ENCODE measurements at places on chromosomes 11 and 22.

- DNase-seq, result no peak
Observed at GRCh38 chr11:87957961-87958360, 217.3 kb downstream of the RAB38 start.

DNA sequence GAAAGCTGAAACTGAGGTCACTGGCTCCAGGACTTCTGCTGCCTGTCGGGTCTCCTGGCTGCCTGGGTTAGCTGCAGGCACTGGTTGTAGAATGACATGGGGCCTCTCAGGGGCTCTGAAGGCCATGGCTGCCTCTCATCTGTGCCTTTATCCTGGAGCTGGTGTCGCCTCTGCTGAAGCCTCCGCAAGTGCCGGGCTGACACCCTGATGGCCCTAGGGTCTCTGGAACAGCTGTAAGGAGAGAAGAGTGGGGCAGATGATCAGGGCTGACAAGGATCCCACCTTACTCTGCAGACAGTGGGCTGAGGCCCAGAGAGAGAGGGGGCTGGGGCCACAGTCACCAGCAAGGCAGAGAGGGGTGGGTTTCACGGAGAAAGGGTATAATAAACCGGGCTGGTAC is 4.6 kb downstream of the PLA2G3 start:
- no peak for DNase-seq

GRCh38 chr11:94825481-94825880 is 57.3 kb downstream of the AMOTL1 start:
- no peak for DNase-seq

DNA sequence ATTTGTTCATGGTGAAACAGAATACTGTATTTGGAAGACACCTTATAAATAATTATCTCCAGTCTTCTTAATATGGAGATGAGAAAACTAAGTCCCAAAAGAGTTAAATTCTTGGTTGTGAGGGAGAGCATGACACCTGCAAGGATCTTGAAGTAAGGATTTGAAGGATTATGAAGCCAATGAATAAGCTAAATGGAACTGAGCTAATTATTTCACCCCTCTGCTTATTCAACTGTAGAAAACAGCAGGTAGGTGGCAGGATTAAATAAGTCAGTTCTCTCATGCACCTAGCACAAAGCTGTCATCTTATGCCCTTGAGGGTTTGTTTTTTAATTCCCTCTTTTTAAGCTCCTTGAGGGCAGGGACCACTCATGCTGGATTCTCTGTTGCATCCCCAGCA is 457.3 kb downstream of the ETS1 start:
- no peak for DNase-seq

DNA sequence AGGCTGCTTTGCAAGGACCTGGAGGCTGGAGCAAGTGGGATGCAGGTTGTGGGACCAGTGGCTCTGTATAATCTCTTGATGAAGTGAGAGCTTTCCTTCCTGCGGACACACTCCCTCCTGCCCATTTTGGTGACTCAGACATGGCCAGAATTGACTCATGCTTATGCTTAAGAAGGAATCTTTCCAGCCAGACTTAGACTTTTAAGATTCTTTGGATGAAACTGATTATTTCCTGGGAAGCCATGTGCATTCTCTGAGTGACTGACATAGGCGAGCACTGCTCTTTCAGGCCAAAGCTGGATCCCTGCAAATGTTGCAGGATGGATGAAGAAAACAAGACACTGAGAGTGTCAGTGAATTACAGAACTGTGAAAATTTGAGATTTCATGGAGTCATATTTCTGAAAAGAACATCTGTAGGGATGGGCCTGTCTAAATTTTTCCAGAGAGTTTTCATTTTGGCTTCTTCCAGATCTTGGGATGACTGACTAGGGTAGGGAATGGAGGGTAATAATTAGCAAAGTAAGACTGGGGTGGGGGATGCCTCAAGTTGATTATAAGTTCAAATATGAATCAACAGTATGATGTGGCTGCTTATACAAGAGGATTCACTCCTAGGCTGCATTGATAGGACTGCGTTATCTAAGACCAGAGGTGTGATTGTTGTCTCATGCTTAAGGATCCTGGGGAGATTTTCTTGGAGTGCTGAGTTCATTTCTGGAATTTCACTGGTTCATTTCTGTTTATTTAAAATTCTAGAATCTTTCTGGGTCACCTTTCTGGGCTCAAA is 195.8 kb downstream of the HIPK3 start:
- no peak for DNase-seq

DNA sequence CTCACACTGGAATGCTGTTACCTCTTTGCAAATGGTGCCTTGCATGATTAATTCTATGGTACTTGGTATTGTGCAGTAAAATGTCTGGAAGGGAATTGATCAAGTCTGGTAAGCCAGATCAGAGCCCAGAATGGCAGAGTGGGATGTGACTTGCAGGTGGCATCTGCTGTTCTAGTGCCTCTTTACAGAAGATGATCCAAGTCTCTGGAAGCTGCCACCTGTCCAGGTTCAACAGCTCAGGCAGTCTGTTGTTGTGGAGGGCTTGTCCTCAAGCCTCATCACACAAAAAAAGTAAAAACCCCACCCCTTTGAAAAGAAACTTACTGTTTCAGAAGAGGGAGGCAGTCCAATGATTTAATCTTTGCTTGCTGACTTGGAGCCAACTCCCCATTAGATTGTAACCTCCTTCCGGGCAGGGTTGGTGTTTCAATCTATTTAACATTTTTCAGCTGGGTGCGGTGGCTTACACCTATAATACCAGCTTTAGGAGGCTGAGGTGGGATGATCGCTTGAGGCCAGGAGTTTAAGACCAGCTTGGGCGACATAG is 17.1 kb downstream of the ZNRF3 start:
- DNase-seq, result no peak

DNA sequence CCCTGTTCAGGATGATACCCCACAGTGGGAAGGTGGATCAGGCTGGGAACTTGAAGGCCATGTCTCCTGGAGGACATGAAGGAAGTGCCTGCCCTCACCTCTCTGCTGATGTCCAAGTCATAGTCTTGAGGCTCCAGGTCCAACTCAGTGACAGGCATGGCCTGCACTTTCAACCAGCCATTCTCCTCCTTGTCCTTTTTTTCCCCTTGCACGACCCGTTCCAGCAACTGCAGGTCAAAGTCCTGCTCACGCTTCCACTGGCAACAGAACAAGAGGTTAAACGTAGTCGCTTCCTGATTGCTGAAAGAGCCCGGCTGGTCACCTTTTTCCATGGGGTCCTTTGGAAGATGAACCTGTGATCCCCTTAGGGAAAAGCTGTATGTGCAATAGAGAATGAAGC is 47.7 kb downstream of the C11orf58 start:
- DNase-seq, result no peak

DNA sequence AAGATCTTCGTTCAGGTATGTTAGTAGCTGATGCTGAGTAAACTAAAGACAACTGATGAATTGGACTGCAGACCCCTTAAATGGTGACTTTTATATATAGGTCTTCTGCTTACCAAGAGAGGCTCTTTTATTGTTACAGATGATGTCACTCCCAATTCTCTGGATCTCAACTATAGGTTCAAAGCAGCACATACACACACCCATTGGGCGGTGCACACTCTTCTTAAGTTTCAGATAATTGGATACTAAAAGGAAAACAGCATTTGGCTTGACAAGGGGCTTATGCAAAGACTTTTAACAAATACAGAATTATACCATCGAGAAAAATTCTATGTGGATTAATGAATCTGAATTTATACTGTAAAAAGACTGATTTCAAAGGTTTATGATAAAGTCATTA is at the start of gene PTH:
Gene PTH (minus strand): TSS at position 69 of the 400 bp plus-strand sequence. CDS start 3,142 bp downstream, outside the sequence.
- no peak for DNase-seq

DNA sequence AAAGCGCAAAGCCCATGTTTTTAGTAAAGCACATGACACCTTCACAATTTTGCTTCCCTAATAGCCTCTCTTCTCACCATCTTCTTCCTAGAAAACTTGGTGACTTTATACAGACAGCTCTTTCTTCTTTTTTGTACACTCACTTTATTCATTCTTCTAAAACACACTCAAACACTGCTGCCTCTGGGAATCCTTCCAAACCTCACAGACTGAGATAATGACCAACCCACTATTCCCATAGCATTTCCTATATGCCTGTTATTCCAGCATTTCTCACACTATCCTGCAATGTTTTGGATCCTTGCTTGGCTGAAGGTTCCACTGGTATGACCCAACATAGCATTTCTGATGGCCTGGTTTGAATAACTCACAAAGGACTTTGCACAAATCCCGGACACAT is 442.1 kb upstream of the CCDC90B start:
- DNase-seq, result no peak

DNA sequence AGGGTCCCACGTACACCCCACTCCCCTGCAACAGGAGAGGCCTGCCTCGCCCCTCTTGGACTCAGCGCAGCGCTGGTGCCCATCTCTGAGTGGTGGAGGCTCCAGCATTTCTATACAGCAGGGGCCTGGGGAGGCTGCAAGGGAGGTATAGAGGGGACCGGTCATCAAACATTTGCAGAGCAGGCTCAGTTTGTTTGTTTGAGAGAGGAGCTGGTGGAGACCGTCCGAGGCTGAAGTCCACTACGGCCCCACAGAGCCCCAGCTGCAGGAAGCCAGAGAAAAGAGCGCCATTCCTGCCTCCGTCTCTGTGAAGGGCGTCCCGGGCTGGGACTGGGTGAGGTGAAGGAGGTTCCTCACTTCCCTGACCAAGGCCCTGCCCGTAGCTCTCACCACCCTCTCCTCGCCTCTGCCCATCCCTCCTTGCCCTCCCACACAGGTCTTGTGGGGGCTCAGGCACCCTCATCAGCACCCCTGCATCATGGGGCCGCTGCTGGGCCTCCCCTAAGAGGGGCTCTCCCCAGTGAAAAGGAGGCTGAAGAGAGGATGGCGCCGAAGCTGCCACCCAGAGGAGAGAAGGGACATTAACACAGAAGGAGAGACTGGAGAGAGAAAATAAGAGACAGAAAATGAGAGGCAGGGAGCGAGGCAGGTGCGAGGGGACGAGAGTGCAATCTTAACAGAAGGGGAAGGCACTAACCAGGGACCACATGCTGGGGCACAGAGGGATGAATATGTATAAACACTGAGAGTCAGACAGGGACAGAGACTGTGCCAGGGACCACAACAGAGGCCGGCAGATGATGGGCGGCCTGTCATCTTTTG is 24.5 kb downstream of the RPUSD4 start:
- no peak for DNase-seq

DNA sequence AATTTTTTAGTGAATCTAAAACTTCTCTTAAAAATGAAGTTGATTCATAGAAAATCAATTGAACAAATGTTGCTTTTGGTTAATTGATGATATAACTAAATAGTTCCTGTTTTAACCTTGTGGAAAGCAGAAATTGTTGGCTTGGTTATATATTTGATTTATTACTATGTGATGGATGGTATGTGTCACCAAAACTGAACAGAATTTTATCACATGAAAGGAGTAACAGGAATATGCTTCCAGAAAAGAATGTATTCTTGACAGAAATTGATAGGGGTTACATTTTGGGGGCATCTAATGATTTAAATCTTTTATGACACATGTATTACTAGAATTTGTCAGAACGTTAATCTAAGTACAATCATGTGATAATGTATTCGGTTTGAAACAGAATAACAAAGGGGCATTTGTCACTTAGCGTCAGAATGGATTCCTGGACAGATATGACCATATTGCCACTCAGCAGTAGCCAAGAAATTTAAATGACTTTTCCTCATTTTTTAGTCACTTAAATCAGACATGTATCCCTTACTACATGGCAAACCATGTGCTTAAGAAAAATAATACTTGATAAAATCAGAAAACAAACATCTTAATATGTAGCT is 295.2 kb downstream of the GRM5 start:
- no peak for DNase-seq

DNA sequence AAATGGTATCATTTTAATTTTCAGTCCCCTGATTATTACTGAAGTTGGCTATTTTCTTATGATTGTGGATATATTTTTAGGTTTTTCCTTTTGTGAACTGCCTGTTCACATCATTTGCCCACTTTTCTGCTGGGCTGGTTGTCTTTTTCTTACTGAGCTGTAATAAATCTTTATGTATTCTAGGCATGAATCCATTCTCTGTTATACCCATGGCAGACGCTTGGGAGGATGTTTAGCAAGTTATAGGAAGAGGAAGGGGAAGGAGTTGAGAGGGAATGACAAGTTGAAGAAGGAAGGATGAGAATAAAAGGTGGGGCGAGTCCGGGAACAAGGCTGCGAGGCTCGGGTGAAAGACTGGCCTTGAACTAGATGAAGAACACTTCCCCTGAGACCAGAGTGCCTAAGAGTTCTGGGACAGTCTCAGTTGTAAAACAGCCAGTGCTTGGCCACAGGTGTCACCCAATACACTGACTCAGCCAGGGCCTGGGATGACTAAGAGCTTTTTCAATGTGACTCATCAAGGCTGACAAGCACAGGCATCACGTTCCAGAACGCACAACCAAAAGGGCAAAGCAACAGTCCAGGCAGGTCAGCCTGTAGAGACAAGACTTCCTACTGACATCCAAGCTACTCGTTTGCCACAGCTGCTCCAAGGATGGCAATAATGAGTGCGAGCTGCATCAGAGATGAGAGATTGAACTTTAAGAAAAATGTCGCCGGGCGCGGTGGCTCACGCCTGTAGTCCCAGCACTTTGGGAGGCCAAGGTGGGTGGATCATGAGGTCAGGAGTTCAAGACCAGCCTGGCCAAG is 35.2 kb downstream of the LRFN4 start:
- no peak for DNase-seq

DNA sequence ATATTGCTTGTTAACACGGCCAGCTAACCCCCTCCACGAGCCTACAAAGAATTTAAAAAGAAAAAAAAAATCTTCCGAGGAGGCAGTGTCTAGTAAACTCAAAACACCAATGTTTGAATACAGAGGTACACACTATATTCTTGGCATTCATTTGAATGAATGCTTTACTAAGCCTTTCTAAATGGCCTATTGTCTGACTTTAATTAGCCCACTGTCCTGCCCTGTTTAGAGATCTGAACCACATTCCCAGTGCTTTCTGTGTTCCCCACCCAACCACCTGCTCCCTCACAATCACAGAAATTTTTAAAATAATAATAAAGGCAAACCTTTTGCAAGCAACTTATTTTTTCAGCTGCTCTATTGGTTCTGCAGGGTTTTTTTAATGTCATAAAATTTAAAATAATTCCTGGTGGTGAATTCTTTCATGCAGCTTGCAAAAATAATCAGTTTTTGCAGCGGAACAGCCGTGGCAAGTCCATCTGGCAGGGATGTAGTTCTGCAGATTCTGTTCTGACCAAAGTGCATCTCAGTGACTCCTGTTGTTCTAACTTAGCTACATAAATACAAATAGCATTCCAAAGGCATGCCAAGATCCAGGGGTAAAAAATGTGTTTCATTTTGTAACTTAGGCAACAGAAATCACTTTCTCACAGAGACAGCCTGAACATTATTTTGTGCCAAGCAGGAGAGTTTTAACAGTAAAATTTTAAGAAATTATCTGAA is 23.8 kb downstream of the POU2AF2 start:
- no peak for DNase-seq

GRCh38 chr11:112650527-112650926 is 310.7 kb upstream of the NCAM1 start:
- DNase-seq, result no peak

DNA sequence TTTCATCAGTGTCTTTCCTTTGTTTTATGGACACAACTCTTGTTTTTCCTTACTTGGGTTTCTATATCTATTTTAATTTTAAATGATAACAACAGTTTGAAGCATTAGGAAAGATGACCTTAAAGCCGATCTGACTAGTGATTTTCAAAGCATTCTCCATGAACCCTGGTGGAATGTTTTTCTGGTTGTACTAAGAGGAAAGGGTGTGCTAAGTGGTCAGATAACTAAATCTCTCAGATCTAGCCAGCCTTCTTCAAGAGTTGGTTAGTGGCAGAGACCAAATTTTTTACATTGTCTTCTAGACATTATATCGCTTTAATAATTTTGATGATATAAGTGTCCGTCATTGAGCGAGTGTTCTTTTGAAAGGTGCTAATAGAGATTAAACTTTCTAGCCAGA is 134.4 kb downstream of the METTL15 start:
- DNase-seq, result no peak

- no peak for DNase-seq
Observed at GRCh38 chr22:20015971-20016733, 471 bp downstream of the ARVCF start.

All from activated effector memory CD4-positive, alpha-beta T cell treated with Interleukin-2 at 50 U/mL for 16 hours (primary cell).